ENCODE measurements at places on chromosomes 2 and 18.

DNA sequence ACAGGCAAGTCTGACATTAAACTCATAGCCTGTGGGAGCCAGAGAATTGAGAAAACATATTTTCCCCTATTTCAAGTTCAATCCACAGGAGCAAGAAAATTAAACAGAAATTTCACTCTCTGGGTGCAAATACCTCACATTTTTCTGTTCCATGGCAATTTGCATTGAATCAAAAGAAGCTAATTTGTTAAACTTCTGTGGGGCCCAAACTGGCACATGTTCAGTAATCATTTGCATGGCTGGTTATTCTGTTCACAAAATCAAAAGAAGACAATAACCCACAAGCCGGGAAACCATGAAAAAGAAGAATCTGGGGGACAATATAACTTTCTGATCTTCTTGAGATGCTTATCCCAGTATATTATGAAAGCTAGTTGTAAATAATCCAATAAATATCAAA, 363.1 kb downstream of the LRP1B start:
- no peak for DNase-seq

DNA sequence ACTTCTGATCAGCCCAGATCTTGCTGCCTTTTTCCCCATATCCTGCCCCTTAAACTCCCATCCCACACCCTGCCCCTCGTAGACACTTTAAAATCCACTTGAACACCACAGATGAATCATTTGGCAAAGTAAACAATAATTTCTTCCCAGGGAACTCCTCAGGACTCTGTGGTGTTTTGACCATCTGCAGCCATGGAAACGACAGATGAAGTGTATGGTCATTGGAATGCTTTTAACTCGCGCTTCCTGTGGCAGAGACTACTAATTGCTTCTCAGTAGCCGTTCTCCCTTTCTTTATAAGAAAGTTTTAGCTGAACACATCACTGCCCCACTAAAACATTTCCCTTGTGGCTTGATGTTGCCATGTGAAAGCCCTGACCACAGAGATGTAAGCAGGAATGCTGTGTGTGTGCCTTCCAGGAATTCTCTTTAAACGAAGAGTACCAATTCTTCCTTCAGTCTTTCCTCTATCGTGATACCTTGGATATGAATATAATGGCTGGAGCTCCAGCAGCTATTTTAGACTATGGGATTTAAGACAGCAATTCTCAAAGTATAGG, 92.7 kb upstream of the PARD3B start:
- peak; percentile 91 for DNase-seq

DNA sequence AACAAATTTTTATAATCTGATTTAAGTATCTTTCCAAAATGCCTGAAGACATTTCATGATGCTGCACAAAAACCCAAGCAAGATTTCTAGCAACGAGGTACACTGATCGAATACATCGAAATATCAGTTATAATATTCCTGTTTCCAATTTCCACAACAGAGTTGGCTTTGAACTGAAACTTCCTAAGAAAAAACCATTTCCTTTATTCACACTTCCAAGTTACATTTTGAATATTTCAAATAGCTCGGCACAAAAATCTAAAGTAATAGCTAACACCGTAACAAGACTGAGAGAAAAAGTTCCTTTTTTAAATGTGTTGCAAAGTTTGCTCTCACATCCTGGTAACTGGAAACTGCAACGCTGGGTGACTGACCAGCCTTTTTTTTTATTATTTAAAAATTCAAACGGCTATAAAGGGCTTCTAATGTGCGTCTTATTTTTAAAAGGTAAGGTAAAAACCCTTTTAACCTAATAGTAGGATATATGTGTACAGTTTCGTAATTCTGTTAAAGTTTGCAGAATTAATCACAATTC, 1.7 kb downstream of the HNRNPLL start:
- no peak for DNase-seq

GRCh38 chr2:135701442-135701841, 40.2 kb upstream of the UBXN4 start:
- DNase-seq: peak; percentile 40

DNA sequence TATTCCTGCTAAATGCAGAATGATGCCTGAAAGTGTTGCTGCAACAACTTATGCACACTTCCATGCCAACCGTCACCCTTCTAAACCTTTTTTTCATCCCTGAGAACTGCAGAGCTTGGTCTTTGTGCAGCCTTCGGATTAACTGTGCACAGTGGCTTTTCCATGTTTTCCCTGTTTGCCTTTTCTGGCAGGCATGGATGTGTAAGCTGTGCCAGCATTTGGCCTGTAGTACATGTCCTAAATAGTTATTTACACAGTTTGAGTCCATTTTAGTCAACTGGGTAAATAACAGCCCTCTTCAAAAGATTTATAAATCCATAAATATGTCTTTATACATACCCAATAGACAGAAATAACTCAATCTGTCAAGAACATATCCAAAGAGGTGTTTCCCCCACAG, 31.5 kb downstream of the MEIS1 start:
- DNase-seq: no peak
